ENCODE measurements at places on chromosomes 7 and 10.

GRCh38 chr10:33681595-33681994, 347.1 kb upstream of the NRP1 start:
- no peak for DNase-seq

DNA sequence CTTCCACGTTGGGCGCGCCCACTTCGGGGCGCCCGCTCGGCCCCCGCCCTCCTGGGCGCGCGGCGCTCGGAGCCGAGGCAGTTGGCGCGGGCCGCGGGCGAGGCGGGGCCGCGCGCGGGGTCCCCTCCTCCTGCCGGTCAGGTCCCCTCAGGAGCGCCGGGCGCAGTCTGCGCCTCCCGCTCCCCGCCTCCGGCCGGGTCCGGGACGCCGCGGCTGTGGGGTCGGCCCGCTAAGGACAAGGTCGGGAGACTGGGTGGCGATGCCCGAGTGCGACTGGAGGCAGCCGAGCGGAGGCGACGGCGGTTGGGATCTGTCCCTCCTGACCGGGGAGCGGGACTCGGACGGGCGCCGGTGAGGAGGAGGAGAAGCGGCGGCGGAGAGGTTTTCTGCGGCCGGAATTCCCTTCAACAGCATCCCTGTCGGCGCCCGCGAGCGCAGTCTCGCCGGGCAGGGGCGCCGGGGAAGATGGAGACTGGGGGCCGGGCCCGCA, at the start of gene ATRNL1:
Gene ATRNL1, plus strand, starts transcription at position 80 of the 490 bp plus-strand sequence. Its CDS starts 386 bp downstream, at position 466.
- no peak for DNase-seq

- DNase-seq, result no peak
Observed at GRCh38 chr10:76779796-76780301, 857.8 kb downstream of the KCNMA1 start.

DNA sequence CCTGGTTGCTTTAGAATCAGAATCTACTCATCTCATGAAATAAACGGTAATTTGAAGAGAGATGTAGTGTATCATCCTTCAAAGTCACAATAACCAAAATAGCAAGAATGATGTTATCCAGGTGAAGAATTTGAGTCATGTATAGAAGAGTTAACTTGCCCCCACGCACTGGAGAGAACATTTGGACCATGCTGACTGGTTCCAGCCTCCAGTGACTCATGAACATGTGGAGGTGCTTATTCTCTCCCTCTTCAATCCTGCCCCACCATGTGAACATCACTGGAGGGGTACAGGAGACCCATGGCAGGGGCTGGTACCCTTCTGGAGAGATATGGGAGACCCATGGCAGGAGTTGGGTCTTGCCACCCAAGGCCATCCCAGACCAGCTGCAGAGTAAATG, 427.8 kb downstream of the CALN1 start:
- no peak for DNase-seq

DNA sequence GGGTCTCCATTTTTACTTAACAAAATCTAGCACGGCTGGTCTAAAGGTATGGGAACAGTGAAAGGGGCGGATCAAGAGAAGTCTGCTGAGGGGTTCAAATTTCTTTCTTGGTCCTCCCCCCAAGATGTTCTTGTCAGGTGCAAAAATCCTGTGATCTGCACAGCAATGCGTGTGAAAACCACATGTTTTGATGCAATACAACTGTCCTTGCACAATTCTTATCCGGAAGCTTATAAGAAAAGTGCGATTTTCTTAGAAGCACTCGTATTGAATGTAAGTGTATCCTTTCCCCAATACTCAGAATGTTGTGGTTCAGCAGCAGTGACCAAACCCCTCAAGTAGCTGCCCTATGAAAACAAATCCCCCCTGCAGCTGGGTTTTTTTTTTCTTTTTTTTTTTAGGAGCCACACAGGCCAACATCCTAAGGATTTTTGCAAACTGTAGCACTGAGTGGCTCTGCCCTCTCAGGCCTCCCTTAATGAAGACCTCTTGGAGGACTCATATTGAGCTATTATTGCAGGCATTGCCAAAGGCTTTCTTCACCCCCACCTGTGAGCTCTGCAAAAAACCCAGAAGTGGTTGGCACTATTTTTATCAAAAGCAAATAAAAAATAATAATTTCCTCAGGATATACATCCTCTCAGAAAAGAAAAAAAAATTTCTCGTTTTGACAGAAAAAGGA, 151.9 kb upstream of the ITGB1 start:
- no peak for DNase-seq

GRCh38 chr7:89887489-89887888, 266.8 kb upstream of the STEAP1 start:
- no peak for DNase-seq

DNA sequence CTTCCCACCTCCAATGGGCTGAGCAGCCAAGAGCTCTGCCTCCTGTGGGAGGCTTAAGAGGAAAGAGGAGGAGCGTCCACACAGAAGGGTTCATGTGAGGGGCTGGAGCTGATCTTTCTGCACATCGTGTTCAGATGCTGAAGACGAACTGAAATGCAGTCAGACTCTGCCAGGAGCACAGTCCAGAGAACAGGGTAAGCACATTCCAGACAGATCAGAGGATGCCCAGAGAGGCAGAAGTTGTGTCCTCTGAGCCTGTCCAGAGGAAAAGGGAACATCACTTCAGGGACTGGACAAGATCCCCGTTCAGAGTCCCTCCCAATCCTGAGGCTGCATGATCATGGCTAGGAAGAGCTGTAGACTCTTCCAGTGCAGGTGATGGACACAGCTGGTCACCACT, 72.9 kb downstream of the ITIH5 start:
- DNase-seq, result no peak

DNA sequence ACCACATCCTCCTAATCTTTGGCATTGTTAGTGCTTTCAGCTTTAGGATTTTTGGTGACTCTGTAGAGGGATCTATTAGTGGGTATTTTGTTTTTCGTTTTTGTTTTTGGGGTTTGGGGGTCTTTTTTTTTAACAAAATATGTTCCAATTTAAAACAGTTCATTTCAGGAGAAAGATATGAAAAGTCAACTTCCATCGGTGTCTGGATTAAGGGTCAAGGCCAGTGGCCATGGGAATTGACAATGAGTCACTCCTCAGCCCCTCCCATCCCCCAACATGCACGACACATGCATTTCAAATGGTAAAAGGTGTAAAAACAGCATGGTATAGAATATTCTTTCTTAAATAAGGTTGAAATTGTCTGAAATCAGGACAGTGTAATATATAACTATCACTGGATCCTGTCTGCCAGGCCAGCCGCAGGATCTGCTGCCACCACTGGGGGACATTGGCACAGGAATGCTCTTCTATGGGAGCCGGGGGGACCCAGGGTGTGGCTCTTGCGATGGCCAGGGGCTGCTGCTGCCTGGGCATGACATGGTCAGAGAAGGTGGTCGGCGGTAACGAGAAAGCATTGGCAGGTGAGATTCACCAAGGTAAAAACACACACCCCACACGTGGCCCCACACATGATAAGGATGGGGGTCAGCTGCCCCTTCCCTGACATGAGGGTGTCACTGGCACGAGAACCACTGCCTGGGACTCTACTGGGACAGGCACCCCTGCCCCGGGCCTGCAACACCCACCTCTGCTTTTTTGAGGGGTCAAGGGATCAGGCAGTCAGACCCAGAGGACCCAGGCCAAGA, 126.2 kb upstream of the KCTD7 start:
- DNase-seq, result no peak

- DNase-seq, result no peak
Observed at GRCh38 chr10:123614888-123615287, 51.3 kb upstream of the GPR26 start.

DNA sequence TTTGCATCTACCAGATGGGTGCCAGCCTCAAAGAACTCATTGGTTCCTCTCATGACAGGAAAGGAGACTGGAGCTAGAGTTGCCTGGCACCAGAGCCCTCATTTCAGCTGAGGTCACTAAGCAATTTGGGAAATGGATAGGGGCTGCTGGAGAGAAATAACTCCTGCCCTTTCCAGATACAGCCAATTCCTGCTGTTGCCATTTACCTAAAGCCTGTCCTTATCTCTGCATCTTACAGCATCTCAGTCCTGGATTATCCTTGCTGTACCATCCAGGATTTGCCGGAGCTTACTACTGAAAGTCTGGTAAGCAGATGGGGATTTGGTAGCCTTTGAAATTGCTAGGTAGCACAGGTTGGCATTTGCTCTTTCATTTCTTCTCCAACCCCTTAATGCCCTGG, 31.9 kb upstream of the SMKR1 start:
- DNase-seq, result no peak

DNA sequence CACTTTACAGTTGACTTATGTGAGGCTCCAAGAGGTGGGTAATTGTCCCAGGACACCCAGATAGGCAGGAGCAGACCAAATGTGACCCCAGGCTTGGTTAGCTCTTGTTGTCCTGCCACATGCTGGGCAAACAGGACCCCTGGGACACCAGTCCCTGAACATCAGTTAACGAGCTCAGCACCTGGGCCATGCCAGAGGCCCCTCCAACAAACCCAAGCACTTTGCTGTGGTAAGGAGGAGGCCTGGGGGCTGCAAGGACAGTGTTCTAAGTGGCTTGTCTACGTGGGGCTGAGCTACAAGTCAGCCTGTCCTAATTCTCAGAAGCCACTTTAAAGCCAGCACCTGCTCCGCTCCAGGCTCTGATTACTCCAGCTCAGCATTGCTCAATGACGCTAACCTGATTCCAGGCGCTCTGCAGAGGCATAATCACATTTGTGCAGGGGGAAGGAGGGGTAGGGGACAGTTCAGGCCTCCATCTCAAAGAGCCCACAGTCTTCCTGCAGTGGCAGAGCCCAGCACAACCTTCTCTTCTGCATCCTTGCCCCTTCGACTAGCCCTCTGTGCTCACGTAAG, 57.2 kb downstream of the DDC start:
- no peak for DNase-seq

DNA sequence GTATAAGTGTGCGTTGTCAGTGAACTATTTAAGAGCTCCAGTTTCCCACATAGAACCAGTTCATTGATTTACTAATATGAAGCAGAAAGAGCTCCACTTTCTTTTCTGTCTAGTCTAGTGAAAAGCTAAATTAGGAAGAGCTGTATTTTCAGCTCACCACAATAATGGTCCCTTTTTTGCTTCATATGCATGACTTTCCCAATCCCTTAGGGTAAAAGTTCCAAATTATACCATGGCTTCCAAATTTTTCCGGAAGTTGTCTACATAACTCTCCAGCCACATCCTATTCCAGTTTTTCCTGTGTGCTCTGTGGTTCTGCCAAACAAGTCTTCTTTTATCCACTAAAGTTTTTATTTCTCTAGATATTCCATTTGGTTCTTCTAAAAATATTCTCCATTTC, 685.2 kb downstream of the REEP3 start:
- DNase-seq, result no peak

DNA sequence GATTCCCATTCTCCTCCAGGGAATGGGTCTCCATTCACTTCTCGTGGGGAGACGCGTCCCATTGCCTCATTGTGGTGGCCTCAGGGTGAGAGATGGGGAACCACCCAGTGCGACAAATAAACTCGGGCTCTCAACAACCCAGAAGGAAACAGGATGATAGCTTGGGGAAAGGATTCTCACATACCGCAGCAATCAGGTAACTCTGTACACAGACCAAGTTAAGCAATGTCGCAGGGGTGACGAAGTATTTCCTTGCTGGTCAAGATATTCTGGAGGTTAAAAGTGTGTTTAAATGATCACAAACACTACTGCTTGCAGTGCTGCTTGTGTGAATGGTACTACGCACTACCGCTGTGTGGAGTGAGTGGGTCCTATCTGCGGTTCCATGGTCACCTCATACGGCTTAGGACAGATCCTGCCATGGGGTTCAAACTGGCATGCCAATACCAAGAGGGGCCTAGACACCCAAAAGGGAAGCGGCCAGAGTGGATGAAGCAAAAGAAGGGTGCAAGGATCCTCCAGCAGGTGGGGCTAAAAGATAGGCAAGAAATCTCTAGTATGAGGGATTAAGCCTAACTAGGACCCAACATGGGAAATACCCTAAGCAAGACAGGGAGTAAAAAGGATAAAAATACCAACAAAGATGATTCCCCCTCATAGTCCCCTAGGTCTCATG, 143.8 kb upstream of the TMEM106B start:
- DNase-seq, result peak; percentile 57

DNA sequence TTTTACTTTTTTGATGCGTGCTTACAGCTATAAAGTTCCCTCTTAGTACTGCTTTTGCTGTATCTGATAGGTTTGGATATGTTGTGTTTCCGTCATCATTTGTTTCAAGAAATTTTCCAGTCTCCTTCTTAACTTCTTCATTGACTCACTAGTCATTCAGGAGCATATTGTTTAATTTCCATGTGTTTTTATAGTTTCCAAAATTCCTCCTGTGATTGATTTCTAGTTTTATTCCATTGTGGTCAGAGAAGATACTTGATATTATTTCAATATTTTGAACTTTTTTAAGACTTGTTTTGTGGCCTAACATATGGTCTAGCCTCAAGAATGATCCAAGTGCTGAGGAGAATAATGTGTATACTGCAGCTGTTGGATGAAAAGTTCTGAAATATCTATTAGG, 75.5 kb upstream of the CREB5 start:
- no peak for DNase-seq

GRCh38 chr7:43625980-43626379, 43.1 kb downstream of the STK17A start:
- no peak for DNase-seq

DNA sequence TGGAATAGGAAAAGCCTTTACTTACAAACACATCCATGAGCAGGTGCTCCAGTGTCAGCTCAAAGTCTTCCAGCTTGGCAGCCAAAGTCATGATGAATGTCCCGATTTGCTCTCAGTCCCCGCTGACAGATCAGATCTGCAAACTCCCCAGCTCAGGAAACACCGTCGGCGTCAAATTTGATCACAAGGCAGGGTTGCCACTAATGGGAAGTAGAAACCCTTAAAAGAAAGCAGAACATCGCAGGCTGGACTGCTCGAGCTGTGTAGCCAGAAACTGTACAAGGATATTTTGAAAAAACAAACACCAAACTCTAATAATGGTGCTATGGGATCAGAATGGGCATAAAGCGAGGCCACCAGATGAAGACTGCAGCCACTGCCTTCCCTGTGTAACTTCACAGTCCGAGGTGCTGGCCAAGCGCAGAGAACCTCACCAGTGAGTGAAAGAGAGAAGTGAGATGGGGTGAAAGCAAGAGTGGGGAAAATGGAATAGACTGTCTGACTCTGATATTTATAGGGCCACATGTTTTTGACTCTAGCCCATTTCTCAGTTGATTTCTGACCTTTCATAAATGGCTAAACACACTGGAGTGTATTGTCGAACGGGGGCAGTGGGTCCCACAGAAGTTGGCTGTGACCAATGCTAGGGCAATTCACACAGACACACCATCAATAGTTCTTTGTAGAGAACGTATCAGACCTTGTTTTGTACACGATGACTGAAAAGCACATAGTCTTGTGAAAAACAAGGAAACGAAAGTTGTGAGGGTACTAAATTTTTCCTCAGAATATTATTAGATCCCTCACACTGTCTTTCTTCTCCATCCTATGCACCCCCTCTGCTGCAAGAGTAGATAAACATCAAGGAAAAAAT, 306.2 kb downstream of the FRMD4A start:
- no peak for DNase-seq

- DNase-seq, result no peak
Observed at GRCh38 chr10:96720422-96721206, at the start of gene PIK3AP1. PIK3AP1 (minus strand) TSS chr10:96720514; CDS start chr10:96720394, 120 bp downstream.

DNA sequence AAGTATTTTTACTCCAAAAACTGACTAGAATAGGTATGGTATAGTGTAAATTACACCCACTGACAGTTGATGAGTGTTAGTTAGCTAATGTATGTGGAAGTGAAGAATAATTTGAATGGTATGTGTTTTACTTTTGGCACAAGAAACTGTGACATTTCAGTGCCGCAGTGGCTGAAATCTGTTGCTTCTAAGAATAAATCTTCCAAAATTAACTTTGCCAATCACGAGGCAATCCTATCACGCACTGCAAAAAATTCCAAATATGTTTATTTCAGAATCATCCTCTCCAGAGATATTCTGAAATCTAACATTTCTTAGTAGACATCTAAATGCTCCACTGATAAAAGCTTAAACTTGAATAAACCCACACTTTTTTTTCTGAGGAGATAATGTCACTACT, 61.2 kb downstream of the PCLO start:
- no peak for DNase-seq
